Renal cortical epithelial cell (primary cell): ENCODE measurements at places on chromosomes 7 and 10. TPM values are rescaled to one million over a fixed set of nuclear protein-coding genes. Genes with fewer than 3 reads are reported as not detected.

DNA sequence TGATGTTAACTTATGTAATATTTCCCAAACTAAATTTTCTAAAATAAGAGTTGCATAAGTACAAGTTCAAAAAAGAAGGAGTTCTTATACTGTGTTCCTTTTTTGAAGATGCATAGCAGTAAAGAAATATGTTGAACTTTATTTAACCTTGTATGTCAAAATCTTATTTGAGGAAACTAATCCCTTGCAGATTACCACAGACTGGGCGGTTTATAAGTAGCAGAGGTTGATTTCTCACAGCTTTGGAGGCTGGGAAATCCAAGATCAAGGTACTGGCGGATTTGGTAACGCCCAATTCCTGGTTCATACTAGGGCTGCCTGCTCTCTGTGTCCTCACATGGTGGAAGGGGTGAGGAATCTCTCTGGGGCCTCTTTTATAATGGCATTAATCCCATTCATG is 68.5 kb downstream of the GNAT3 start:
- no peak for DNase-seq

DNA sequence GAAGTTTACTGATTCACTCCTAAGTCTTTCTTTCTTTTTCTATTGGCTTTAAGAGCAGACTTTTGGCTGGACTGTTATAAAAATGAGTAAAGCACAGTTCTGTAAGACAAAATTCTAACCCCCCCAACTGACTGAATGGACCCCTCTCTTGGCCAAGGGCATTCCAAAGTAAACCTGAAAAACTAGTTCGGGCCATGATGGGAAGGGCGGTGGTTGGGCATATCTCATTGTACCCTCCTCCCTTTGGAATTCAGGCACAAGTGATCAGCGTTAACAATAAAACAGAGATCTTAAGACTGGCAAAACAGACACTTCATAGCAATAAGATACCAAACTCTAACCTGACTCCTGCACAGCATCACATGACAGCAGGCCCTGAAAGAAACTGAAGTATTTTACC is 6.1 kb upstream of the KIF20B start:
- DNase-seq, result no peak

DNA sequence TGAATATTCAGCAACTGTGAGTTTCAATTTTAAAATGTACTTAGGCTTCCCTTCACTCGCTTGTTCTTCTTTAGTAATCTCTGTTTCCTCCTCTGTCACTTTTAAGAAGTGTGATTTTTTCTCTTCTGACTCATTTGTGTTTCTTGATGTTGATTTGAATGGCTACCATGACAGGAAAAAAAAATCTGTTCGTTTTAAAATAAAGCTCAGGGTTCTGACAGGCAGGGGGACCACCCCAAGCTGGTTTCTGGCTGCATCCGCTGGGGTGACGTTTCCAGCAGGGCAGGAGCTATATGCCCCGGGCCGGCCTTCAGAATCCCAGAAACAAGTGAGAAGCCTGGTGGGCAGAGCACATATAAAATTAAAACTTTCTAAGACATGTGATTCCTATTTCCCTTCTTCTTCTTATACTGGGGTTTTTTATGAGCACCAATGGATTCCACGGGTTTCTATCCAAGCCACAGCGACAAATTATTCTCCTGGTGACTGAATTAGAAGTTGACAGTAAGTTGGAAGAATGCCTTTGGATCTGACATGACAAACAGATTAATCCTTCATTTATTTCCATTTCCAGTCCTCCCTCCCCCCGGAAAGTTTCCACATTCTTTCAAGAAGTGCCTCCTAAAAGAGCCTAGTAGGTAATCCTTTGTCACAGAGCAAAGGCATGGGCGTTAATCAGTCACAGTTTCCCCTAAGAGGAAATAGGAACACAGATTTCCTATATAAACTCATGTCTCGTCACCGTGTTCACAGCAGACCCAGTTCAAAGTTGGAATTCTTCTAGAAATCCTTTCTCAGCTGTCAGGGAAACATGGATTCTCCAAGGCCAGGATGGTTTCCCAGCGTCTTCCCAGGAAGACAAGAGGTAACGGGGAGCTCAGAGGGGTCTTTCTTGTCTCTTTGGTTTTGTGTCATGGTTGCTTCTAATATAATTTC is 79.9 kb downstream of the PTPRE start:
- no peak for DNase-seq

GRCh38 chr7:33642312-33642711 is 263.0 kb upstream of the BMPER start:
- no peak for DNase-seq

DNA sequence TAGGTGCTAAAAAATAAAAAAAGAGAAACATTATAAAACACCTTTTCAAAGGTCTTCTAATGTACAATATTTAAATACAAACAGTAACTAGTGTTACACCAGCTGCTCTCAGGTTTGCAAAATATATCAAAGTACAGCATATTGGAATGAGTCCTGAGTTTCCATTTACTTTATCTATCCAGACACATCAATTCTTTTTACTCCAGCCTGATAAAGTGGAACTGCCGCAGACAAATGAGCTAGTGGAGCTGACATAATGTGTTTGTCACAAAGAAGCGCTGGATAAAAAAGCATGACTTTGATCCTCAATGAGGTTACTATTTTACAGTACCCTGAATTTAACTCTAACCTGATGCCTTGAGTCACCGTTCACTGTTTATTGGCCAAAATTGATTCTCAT is 1243.1 kb downstream of the GATA3 start:
- DNase-seq, result no peak

- no peak for DNase-seq
Measured at GRCh38 chr7:5357951-5358350, 65.7 kb downstream of the TNRC18 start.

- no peak for DNase-seq
Measured at GRCh38 chr7:3778345-3778744, 477.3 kb downstream of the SDK1 start.

GRCh38 chr10:74079936-74080590 is 70.6 kb downstream of the AP3M1 start:
- DNase-seq, result peak; percentile 80

DNA sequence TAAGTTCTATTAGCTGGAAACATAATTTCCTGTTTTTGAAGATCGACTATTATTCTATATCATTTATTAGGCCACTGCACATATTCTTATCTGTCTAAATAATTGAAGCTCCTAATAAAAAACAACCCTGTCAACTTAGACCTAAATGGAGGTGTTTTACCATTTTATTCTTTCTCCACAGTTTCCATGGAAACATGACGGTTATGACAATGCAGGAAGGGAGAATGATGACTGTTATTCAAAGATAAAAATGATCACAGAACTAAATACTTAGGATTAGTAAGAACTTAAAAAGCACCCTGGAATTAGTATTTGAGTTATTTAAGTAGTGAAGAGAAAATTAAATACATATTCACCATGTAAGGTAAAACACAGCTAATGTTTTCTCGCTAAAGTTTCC is 119.9 kb upstream of the DKK1 start:
- DNase-seq, result no peak

- no peak for DNase-seq
Measured at GRCh38 chr7:35728412-35729060, 33.6 kb upstream of the HERPUD2 start.

The CDC14C gene
- total RNA-seq, result under 0.01 and 0.05 TPM in 2 replicates

The ACBD7 gene
- total RNA-seq, result 1.3 and 2.4 TPM in 2 replicates

The CCL24 gene
- total RNA-seq, result not detected in 2 replicates

The TFEC gene
- total RNA-seq, result 0.17 and 0.80 TPM in 2 replicates

The UPK3B gene
- 0.15 TPM in 1 of 2 replicates, not detected in the other for total RNA-seq

The AKR1C8 gene
- total RNA-seq, result 0.05 TPM in 1 of 2 replicates, not detected in the other

The FHIP2A gene
- 14.6 and 27.0 TPM in 2 replicates for total RNA-seq

The WDR86 gene
- total RNA-seq, result 1.5 TPM in 1 of 2 replicates, not detected in the other
